Tongue (tissue), 3 donors: ENCODE measurements at places on chromosomes 11 and 22. TPM values are rescaled to one million over a fixed set of nuclear protein-coding genes. Genes with fewer than 3 reads are reported as not detected.

Gene HEPN1
- not detected for total RNA-seq

Gene TYR
- total RNA-seq, result not detected

Gene OR5A1
- total RNA-seq, result not detected

Gene GGT5
- total RNA-seq, result 4.9 TPM

Gene SOX6
- total RNA-seq, result 45.0 TPM

Gene KIAA1671
- total RNA-seq, result 31.7 TPM
